Prostate gland (tissue), 2 donors: ENCODE measurements at places on chromosomes 12 and 14. TPM values are rescaled to one million over a fixed set of nuclear protein-coding genes. Genes with fewer than 3 reads are reported as not detected.

Gene SYT10
- 0.68 TPM for total RNA-seq

Gene KCNK13
- 36.8 TPM for total RNA-seq

Gene EIF2S3B
- 1.1 TPM for total RNA-seq

Gene FOXG1
- 1.6 TPM for total RNA-seq

Gene HCAR3
- total RNA-seq: 0.23 TPM

Gene HAL
- total RNA-seq: not detected

Gene MIP
- total RNA-seq: not detected
